CD4-positive, alpha-beta T cell treated with Interleukin-15 for 4 hours (primary cell): ENCODE measurements at places on chromosomes 3 and 15.
A peak's percentile ranks its signal among the peaks of the same experiment; 100 is the strongest.

- DNase-seq: no peak
These were observed 817.4 kb upstream of the LMCD1 start for GRCh38 chr3:7684182-7684715.

DNA sequence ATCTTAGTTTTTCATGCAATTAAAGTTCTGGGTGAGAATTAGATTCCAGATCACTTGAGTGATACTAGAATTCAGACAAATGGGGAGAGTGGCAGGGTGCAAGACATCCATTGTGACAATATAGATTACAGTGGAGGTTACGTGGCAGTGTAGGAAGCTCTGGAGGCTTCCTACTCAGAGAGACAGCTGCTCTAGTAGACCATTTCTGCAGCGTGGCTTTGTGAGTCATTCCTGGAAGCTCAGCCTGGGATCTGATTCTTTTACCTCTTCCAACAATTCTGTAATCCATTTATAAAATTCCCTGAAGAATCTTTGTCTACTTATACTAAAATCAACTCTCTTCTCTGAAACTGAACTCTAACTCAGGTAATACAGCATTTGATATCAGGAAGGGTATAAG is 90.4 kb upstream of the ASB14 start:
- no peak for DNase-seq

DNA sequence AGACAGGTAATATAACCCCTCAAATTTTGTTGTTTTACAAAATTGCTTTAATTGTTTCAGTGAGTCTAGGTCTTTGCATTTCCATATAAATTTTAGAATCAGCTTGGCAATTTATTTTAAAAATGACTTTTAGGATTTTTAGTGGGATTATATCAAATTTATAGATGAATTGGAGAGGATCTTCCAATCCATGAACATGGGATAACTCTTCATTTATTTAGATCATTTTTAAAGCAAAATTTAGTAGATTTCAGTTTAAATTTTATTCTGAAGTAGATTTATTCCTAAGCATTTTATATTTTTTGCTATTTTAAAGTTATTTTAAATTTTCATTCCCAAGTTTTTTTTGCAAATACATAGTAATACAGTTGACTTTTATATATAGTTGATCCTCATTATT is 58.1 kb upstream of the THSD4 start:
- no peak for DNase-seq

GRCh38 chr15:62853841-62854225 is 188.7 kb upstream of the TPM1 start:
- DNase-seq: no peak

- DNase-seq: no peak
These were observed 125.2 kb downstream of the ANXA2 start for GRCh38 chr15:60272623-60273022.

DNA sequence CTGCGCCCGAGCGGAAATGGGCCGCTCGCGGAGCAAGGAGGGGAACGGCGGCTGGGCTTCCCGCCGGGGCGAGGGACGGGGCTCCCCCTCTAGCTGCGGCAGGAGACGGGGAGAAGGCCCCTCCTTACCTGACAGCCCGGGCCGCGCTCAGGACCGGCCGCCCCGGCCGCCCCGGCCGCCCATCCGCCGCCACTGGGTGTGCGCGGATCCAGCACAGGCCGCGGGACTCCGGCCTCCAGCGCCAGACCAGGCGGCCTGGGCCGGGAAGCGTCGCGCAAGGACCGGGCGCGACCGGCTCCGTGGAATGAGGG is 296 bp downstream of the TPRA1 start:
- peak; percentile 16 for DNase-seq

GRCh38 chr15:38860253-38860652 is 295.6 kb upstream of the RASGRP1 start:
- no peak for DNase-seq

DNA sequence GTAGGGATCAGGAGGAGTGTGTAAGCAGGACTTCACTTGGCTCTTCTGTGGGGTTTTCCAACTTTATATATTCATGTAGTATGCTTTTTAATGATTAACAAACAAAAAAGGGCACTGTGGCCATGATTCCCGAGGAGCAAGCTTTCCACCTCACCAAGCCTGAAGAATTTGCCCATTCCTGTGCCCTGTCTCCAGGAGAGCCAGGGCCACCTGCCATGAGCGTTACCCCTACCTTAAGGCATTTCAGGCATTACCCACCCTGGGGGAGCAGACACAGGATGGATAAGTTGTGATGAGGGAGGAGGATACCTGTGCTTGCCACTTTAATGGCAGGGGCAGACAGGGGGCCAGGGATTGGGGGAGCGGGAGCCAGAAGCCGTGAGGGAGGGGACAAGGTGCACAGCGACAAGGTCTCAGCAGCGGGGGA is 3.0 kb downstream of the TRPM1 start:
- DNase-seq: no peak

DNA sequence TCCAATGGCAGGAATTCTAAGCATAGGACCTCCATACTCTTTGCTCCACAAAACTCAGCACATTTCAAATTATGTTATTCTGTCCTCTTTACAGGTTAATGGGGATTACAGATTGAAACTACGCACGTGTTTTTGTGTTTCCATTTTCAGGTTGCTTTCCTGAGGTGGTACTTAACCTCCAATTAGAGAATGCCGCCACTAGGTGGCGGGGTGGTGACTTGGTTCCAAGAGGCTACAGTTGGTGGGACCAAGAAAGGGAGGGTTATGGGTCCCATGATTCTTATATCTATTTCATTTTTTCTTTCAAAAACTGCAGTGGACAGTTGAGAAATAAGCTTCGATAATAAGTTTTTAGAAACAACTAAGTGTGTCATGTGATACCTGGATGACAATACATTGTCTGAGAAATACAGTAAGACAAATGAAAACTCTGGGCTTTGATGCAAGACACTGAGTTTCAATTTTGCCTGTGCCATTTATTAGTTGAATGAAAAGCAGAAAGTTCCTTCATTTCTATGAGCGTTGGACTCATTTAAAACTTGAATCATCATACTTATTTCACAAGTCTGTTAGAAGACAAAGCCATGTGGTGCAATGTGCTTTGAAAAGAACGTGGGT is 539.0 kb downstream of the FGF12 start:
- DNase-seq: peak; percentile 29

DNA sequence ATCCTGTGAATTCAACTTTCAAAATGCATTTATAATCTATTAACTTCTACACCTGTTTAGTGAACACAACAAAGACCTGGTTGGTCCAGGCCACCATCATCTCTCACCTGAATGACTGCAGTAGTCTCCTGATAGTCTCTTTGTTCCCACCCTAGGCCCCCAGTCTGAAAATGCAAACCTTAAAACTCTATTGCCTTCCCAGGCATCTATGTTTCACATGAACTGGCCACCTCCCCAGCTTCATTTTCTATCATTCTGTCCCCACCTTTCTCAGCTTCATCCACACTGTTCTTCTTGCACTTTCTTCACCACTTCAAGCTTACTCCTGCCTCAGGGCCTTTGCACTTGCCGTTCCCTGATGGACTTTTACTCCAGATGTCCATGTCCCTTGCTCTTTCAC is 45.0 kb downstream of the CLSTN2 start:
- DNase-seq: no peak

DNA sequence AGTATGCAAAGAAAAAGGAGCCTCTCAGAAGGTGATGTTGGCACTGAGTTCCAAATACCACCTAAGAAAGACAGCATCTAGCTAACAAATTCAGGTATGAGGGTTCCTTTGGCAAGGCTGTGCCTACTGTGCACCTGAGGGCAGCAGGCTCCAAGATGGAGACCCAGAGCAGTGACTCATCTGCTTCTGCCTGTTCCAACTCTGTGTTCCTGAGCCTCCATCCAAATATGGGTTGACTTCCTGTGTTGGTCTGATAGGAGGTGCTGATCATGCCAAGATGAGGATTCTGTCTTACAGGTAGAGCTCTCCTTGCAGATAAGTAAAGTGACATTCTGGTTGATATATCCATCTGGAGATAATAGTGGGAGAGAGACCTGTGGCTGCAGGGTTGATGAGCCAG is 26.0 kb downstream of the SV2B start:
- DNase-seq: no peak

DNA sequence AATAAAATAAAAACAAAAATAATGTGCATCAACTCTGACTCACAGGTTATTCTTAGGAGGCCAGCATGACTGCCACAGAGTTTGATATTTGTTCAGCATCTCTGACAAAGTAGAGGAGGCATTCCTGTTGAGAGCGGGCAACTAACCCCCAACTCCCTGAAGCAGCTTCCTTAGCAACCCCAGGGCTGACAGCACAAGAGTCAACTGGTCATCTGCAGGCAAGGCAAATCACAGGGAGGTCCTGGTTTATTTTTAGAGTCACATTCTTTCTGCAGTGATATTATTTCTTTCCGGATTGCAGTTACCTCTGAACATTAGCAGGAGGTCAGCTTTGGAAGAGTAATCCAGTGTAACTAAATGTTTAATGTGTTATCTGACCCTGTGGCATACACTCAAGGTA is 273.0 kb downstream of the PLCL2 start:
- no peak for DNase-seq

DNA sequence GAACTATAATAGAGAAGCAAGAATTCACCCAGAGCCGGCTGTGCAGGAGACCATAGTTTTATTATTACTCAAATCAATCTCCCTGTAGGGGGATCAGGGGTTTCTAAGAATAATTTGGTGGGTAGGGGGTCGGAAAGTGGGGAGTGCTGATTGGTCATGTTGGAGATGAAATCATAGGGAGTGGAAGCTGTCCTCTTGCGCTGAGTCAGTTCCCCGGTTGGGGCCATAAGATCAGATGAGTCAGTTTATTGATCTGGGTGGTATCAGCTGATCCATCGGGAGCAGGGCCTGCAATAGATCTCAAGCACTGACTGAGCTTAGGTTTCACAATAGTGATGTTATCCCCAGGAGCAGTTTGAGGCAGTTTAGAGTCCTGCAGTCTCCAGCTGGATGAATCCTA is 97.0 kb upstream of the SNRPN start:
- DNase-seq: no peak

DNA sequence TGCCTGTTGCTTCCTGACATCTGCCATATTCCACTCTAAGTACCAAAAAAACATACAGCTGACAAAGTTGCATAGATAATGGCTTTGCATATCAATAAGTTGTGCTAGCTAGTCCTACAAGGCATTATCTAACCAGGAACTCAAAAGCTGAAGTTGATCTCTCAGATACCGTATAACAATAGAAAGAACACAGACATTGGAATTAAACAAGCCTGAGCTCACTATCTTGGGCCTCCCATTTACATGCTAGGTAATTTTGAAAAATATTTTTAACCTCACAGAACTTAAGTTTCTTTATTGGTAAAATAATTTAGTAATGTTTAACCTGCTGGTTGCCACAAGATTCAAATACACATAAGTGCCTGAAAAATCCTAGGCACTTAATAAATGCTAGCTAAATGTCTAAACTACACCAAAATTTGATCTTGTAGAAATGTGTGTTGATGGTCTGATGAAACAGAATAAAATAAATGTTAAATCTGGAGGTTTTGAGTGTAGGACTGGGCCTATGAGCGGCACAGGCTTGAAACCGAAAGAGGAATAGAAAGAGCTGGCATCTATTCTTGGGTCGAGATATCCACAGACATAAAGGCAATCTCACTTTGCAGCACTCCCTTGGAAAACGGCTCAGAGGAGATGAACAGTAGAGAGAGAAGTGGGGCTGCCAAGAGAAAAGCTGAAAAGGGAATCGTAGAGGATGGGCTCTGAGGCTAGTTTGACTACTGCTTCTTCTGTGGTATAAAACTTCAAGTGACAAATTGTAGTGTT is 29.9 kb upstream of the TTC14 start:
- DNase-seq: no peak

DNA sequence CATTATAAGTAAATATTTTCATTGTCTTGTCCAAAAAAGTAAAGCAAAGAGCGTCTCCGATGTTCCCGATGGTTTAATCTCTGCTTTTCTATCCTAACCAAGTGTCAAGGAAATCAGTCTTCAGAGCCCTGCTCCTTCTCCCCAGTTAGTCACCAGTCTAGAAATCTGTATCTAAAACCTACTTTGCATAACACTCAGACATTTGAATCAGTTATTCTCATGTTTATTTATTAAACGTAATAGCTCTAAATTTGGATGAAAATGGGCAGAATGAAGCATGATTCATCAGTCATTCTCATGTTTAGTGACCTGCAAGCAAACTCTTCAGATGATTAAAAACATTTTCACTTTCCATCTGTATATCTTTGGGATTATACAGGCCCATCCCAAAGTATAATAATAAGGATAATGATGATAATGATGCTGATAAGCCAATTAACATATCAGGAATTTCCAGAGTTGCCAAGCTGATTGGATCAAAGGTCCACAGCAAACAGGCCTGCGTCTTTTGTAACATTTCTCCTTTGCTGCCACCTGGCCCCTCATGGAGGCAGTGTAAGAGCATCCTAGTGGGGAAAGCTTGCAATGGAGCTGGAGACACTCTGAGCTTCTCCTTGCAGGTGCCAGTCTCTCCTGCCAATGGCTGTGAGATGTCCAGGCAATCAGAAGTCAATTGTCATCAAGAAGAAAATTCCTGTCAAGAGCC is 273.9 kb downstream of the IGSF11 start:
- DNase-seq: no peak

DNA sequence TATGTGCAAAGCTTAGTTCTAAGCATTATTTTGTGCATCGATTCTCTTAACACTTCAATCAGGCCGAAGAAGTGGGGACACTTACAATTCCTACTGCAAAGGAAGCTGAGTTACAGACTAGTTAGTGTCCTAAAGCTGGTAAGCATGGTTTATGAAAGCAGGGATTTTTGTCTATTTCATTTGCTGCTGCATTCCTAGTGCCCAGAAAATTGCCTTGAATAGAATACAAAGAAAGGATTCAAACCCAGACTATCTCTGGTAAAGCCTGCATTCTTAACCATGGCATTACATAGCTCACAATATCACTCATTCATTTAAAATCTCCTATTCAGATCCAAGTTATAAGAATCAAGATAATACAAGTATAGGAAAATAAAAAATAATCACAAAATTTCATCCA is 24.4 kb upstream of the CPOX start:
- DNase-seq: no peak
